Daoy (cell line): ENCODE measurements at places on chromosomes 4 and X. TPM values are rescaled to one million over a fixed set of nuclear protein-coding genes. Genes with fewer than 3 reads are reported as not detected.
A peak's percentile ranks its signal among the peaks of the same experiment; 100 is the strongest.

Gene MID1
- 25.7 and 33.2 TPM in 2 replicates for total RNA-seq

DNA sequence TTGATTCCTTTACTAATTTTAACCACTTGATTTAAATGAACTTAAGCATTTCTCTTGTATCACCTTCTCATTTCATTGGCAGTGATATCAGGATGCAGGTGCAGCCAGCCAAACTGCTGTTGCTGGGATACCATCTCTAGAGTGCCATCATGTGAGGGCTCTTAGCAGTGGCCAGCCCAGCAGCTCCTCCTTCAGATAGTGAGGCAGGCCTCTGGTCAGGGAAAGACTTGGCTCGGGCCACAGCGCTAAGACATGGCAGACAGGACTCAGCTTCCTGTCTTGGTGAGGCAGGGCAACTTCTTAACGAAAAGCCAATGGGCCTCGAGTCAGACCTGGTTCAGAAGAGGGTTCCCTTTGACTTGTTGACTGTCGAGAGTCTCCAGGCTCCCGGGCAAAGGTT lies 50.0 kb downstream of the NOP14 start:
- DNase-seq, result no peak

- DNase-seq, result no peak
Observed at GRCh38 chrX:130086447-130087206, 23.7 kb downstream of the ELF4 start.

Gene HSFX4
- total RNA-seq, result not detected in 2 replicates

- DNase-seq, result no peak
Observed at GRCh38 chrX:75335127-75335458, 61.2 kb downstream of the UPRT start.

DNA sequence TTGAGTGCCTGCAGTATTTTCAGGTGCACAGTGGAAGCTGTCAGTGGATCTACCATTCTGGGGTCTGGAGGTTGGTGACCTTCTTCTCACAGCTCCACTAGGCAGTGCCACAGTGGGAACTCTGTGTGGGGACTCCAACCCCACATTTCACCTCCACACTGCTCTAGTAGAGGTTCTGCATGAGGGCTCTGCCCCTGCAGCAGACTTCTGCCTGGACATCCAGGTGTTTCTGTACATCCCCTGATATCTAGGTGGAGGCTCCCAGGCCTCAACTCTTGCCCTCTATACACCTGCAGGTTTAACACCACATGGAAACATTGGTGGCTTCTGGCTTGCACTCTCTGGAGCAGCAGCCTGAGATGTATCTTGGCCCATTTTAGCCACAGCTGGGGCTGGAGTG lies 17.0 kb upstream of the NELFA start:
- no peak for DNase-seq

- DNase-seq, result no peak
Observed at GRCh38 chr4:121783210-121783609, 17.9 kb upstream of the EXOSC9 start.

GRCh38 chr4:102825261-102826091 lies 1.9 kb downstream of the UBE2D3 start:
- peak; percentile 49 for DNase-seq

Gene SLC2A9
- total RNA-seq, result 1.2 TPM in 1 of 2 replicates, not detected in the other

Gene PWWP3B
- 1.3 and 1.8 TPM in 2 replicates for total RNA-seq

DNA sequence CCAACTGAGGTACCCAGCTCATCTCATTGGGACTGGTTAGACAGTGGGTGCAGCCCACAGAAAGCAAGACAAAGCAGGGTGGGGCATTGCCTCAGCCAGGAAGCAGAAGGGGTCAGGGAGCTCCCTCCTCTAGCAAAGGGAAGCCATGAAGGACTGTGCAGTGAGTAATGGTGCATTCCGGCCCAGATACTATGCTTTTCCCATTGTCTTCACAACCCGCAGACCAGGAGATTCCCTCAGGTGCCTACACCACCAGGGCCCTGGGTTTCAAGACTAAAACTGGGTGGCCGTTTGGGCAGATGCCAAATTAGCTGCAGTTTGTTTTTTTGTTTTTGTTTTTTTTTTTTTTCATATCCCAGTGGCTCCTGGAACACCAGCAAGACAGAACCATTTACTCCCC lies 235.3 kb downstream of the TACR3 start:
- DNase-seq, result no peak

DNA sequence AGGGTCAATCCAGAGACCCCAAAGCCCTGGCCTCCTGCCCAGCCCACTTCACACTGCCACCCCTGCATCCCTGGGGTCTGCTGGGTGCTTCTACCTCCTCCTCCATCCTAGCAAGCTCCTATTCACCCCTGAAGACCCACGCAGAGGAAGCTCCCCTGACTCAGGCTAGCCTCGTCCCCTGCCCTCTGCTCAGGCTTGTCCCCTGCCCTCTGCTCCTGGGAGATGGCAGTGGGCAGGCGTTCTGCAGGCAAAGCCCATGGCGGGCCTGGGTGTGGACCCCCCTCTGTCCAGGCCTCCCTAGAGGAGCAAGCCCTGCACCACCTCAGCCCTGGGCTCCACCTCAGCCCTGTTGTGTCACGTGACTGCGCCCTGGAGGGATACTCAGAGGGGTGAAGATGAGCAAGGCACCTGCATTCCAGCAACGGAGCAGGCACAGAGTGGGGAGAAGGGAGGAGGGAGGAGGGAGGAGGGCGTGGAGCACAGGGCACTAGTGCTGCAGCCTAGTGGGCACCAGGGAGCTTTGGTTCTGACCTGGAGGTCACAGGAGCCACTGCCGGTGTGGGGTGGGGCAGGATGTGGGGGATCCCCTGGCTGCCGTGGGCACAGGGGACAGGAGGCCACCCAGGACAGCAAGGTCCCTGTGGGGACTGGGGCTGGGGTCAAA lies 27.6 kb upstream of the FGFR3 start:
- no peak for DNase-seq

DNA sequence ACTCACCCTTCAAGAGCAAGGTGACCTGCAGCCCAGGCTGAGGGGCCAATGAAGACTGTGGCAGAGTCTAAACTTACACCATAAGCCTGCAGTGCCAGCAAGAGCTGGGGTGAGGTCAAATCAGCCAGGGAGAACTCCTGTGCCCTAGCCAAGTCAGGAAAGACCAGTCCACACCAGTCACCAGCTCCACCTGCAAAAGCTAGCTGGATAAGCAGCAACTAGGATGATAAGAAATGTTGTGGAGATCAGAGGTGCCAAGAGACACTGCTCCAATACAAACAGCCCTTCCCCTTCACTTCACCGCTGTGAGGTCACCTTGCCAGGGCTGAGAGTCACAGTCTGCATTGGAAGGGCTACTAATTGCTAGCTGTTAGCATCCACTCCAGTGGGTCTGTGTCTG lies 31.3 kb downstream of the NIPAL1 start:
- DNase-seq, result no peak

Gene PAK3
- total RNA-seq, result 1.1 and 1.5 TPM in 2 replicates

Gene FABP2
- total RNA-seq, result not detected in 2 replicates

GRCh38 chrX:154317391-154317995 lies 21.9 kb downstream of the TKTL1 start:
- DNase-seq, result no peak

DNA sequence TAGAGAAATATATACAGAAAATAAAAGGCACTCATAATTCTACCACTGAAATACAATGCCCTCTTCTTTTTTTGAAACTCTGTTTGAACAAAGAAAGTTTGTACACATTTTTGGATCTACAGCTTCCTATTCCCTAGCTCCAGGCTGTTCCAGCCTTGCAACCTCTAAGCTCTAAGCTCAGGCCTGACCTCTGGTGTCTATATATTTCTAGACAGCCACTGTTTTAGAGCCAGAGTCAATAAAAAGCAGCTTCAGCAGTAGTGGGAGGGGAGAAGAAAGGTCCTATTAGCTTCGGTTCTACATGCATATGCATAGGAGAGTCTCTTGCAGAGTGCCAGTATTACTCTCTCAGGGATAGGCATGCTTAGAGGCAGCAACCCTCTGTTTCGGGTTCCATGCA lies 39.7 kb downstream of the CLDN2 start:
- no peak for DNase-seq

DNA sequence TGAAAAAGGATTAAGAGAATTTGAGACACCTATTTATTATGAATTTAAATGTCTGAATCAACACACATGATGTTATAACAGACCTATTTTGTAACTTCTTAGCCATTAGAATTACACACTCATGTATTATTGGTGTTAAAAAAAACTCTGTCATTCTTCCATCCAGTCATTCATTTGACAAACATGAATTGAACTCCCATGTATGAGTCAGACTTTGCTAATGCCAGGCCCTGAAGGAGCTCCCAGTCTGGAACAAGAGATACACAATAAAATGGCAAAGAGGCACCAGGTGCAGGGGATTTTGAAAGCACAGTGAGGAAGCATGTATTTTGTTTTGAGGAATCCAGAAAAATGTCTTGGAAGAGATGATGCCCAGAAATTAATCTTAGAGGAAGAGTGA lies 87.7 kb upstream of the EFHC2 start:
- DNase-seq, result peak; percentile 42

DNA sequence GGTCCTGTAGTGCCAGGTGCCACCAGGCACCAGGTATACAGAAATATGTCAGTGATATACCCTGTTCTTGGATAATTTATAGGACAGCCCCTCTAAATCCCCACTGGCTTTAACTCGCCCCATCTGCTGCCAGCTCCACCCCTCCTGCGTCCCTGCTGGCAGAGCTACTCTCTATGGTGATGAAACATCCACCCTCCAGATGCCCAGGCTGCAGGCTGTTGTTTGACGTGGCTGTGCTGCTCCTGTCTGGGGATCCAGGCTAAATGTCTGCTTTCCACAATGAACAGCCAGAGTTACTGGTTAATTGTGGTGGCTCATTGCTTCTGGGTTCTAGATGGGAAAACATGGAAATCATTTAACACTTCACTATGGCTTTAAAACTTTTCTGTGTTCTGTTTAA lies 12.9 kb downstream of the NHSL2 start:
- DNase-seq, result peak; percentile 30

GRCh38 chr4:182671231-182671630 lies 246.0 kb downstream of the DCTD start:
- no peak for DNase-seq

Gene MAP7D3
- 14.1 and 17.7 TPM in 2 replicates for total RNA-seq

DNA sequence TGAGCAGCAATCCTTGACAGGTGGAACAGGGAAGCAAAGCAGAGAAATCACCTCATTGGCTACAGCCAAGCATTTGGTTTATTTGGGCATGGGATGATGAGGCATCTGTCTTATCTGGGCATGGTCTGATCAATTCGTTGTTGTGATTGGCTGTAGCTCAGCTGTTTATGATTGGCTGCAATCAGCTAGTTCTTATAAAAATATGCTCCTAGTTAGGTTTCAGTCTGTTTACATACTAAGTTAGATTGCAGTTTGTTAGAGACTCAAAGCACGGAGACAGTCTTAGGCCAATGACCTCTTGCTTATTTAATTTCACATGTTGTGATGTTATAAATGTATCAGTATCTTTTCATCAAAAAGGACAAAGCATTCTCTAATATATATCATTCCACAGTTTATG lies 312.0 kb downstream of the PDGFC start:
- DNase-seq, result no peak

- DNase-seq, result peak; percentile 1
Observed at GRCh38 chrX:131366407-131366806, 77.3 kb upstream of the IGSF1 start.

Gene CD38
- total RNA-seq, result 0.40 and 7.4 TPM in 2 replicates

Gene MAP7D2
- 1.7 and 3.7 TPM in 2 replicates for total RNA-seq

DNA sequence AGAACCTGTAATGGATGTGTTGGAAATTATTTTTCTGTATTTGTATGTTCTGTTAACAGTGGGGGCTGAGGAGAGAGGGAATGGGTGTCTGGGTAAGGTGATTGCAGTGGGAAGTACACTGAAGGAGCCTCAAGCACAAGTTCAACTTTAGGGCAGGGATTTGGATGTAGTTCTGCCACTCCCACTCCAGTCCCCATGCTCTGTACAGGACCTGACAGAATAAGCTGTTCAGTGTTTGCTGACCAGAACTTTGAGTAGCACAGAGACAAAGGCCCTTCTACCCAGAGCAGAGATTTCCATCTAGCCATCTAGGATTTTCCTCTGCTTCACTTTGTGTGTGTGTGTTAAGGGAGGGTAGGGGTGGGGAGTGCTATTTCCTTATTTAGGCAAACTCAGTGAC lies 49.2 kb downstream of the VSIG4 start:
- no peak for DNase-seq

DNA sequence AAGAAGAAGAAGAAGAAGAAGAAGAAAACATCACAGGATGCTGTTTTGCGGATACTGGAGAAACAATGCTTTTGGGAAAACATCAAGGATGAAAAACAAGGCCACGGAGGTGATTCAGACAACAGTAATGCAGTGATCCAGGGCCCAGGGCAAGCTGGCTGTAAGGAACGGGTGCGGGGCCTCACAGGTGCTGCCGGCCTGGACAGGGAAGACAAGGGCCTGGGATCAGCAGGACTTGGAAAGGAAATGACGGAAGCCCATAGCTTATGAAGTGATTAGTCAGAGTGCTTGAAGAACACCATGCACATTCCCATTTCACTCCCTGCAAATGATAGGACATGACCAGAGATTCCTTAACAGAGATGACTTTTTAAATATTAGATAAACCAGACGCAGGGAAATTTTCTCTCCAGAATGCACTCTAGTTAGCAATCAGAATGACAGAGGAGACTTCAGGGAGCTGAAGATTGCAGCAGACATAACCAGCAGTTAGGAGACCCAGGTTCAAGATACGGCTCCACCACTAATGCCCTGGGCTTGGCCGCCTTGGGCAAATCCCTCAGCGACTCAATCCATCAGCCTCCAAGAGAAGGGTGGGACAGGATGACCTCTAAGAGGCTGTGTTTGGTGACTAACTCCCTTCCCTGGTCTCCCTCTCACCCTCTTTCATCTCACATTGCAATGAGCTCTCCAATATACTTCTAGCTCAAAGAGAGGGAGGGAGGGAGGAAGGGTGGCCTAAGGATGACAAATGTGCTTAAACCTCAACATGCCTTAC lies 54.1 kb downstream of the APBB2 start:
- peak; percentile 97 for DNase-seq

Gene UGT2A1
- not detected in 2 replicates for total RNA-seq

Gene KLHL5
- total RNA-seq, result 86.6 and 99.3 TPM in 2 replicates

Gene USP51
- total RNA-seq, result 1.1 and 2.0 TPM in 2 replicates

DNA sequence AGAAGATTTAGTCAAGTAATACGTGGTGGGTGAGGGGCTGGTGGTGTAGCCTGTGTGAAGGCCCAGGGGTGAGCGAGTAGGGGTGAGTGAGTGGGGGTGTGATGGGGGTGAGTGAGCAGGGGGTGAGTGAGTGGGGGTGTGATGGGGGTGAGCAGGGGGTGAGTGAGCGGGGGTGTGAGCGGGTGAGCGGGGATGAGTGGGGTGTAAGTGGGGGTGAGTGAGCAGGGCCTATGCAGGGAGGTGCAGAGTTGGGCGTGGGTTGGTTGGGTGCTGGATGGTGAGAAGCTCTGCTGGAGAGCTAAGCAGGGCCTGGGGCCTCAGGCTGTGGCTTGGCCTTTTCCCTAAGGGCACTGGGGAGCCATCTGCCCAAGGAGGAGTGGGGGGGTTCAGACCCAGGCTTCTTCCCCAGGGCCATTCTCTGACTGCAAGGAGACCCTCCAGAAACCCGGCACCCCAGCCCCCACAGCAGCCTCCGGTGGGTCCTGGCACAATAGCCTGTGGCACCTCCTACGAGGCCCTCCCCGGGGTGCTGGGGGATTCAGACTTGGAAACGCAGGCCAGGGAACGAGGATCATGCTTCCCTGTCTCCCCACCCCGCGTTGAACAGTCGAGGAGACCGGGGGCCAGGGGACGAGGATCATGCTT lies 30.4 kb downstream of the SH3TC1 start:
- no peak for DNase-seq

GRCh38 chr4:56906489-56907393 lies 959 bp upstream of the REST start:
- DNase-seq, result no peak

Gene PFKFB1
- not detected in 2 replicates for total RNA-seq

Gene MAGIX
- total RNA-seq, result 0.12 and 2.5 TPM in 2 replicates
